Esophagus squamous epithelium (tissue), 5 donors: ENCODE measurements at places on chromosomes 16 and 17.

- no peak for DNase-seq
These were observed 40.3 kb downstream of the MEAK7 start for GRCh38 chr16:84464116-84464515.

GRCh38 chr17:31533546-31534155 lies 142.2 kb downstream of the RAB11FIP4 start:
- no peak for DNase-seq

- DNase-seq: no peak
These were observed 19.7 kb upstream of the SLC4A1 start for GRCh38 chr17:44287651-44288050.

DNA sequence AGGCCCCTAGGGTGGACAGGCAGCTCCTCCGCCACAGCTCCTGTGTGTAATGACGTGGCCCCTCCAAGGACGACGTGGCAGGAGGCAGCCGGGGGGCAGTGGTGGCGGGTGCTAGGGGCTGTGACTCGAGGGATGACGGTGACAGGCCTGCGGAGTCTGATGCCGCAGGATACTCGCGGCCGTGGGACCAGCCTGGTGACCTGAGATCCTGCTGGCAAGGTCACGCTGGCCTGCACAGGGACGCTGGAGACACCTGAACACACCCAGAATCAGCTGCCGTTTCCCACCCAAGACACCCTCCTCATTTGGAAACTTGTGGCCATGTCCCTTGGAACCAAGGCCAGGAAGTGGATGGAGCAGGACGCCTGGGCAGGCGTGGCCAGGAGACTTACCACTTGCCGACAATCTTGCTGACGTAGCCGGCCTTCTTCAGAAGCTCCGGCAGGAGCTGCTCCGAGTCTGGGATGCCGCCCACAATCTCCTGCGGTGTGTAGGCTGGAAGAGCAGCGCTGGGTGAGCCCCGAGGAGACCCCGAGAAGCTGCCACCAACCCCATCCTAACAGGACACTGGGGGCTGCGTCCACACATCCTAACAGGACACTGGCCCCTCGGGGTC lies 16.0 kb downstream of the GALNS start:
- no peak for DNase-seq

DNA sequence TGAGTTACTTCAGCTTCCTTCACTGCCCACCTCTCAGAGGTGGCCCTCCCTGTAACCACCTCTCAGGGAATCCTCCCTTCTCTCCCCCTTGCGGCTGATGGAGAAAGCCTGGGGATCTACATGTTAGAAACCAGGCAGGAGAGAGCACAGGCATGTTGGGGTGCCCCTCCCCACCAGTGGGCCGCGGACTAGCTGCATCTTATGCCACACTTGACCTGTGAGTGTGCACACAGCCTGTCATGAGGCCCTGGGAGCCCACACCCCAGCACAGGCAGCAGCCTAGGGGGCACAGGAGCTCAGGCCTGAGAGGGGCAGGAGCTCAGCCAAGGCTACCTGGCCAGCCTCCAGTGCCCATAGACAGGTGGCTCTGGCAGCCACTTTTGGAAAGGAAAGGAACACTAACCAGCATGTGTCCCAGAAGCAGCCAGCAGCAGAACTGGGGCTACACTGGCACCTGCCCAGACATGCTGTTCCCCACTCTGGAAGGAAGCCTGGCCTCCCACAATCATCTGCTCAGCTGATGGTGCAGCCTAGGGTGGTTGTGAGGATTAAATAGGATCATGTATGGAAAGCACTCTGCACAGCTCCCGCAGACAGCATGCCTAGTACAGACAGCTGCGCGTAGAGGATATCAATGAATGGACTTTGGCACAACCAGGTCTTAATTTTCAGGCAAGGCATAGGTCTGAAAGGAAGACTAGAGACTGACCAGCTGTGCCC lies 60.5 kb downstream of the TMEM132E start:
- DNase-seq: no peak

DNA sequence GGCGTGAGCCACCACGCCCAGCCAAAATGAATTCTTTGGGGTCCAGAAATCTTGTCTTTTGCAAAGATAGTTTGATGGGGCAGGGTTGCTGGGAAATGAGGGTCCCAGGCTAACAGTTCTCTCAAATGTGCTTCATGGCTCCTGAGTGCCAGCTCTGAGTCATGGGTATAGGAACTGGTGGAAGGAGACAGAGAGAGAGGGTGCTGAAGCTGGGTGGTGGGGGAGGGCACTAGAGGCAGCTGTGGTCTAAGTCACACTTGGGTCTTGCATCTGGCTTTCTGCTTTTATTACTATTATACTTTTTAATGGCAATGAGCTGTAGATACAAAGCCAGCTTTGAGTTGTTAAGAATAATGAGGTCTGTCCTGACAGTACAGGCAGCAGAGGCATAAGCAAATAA lies 54.6 kb downstream of the PRKCA start:
- DNase-seq: no peak

DNA sequence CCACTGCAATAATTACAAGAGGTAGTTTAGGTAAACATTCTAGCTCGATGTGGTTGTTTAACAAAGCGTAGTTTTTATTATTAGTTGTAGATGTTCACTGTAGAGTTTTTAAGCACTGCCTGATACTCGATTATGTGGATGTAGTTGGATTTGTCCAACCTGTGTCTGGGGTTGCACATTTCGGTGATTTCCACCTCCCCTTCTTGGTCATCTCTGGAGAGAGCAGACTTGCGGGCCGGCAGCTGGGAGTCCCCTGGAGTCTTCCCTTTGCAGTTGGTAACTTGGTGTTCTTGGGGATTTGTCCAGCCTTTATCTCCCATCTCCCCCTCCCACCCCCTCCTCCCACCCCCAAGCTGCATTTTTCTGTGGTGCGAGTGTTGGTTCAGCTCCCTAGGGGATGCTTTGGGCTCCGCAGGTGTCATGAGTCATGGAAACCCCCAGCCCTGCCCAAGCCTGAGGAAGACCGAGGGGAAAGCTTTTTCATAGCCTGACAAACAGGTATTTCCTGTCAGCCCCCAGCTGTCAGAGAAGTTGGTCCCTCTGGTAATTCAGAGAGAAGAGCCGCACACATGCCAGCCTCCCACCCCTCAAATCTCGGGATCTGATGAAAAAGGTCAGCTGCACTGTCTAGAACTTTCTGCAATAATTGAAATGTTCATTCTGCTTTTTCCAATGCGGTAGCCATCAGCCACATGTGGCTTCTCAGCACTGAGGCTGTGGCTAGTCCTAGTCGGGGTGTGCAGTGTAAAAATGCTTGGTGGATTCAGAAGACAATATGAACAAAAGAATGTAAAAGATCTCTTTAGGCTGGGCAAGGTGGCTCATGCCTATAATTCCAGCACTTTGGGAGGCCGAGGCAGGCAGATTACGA lies 50.3 kb downstream of the KSR1 start:
- DNase-seq: no peak

GRCh38 chr16:81499576-81500380 lies 55.2 kb downstream of the CMIP start:
- DNase-seq: no peak

DNA sequence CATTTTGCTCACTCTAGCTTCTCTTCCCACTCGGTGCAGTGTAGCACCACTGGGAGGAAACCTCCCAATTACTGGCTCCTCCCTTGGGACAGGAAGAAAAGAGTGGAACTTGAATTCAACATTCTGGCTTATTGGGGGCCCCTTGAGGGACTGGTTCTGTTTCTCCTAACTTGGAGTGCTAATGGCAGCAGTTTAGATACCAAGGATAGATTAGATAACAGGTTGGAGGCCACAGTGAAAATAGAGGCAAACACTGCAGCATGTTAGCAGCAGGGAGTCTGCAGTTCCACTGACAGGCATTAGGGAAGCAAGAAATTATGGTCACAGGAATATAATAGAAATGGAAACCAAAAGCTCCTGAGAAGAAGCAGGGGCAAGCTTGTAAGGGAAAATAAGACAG lies 322.0 kb downstream of the ABCC12 start:
- no peak for DNase-seq

DNA sequence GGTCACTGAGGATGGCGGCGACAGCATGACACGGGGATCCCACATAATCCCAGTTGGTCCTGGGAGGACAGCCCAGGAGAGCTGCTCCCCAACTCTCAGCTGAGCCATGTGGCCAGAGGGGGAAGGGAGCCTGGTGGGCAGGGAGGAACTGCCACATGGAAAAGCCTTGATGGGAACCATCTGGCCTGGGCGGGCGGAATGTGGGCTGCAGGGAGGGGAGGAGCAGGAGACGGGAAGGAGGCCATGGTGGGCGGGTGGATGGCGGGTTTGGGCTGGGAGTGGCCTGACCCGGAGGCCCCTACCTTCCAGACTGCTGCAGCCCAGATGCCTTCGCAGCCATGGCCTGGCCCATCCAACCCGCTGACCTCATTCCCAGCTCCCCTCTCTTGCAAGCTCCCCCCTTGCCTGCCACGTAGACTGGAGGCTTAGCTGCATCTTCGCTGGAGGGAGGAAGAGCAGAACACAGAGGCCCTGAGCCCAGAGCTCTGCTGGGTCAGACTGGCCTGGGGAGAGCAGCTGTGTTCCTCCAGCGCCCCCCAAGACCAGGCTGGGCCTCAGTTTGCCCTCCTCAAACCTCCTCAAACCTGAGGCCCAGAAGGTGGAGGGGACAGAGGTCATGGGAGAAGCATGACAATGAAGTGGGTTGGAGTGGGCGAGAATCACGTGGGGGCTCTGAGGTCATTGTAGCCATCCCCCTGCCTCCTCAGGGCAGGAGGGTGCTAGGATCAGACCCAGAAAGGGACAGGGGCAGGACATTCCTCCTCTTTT lies 8.2 kb upstream of the COL1A1 start:
- no peak for DNase-seq

GRCh38 chr17:41535764-41536481 lies 7.8 kb upstream of the KRT19 start:
- DNase-seq: no peak

GRCh38 chr17:56594320-56595107 lies 1.0 kb downstream of the NOG start:
- no peak for DNase-seq

- DNase-seq: no peak
These were observed 9.0 kb upstream of the C16orf95 start for GRCh38 chr16:87326151-87326571.

DNA sequence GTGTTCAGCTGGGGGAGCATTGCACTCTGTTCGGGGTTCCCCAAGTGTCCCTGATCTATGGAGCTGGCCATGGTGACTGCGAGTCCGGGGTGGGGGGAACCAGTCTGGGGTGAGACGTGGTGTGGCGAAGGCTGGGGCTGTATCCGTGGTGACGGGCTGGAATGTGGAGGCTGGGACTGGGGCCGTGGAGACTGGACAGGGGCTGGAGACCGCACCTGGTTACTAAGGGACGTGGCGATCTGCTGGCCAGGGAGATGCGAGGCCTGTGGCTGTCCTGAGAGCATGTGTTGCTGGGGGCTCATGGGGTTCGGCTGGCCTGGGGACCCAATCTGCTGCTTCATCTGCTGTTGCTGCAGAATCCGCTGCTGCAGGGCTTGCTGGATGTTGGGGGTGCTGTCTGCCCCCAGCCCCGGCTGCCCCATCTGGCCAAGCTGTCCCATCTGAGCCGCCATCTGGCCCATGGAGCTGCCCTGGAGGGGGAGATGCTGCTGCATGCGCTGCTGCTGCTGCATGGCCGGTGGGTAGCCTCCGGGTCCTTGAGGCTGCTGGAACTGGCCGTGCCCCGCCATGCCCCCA lies 10.6 kb upstream of the TRAP1 start:
- DNase-seq: no peak

DNA sequence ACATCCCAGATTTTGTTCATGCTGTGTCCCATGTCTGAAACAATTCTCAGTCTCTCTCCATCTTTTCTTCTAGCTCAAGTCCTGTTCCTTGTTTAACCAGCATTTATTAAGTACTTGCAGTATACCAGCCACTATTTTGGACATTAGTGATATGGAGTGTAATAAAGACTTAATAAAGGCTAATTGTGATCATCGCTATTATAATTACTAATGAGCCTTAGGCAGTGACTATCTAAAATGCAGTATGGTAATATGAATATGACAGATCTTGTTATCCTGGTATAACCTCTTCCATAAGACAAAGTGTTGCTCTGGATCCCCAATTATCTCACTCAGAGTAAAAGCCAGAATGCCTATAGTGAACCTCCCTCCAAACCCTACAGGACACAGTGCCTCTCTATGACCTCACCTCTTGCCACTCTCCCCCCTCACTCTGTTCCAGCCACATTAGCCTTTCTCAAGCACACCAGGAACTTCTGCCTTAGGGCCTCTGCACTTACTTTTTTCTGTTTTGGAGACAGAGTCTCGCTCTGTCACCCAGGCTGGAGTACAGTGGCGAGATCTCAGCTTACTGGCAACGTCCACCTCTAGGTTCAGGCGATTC lies 1.8 kb upstream of the FLOT2 start:
- no peak for DNase-seq

DNA sequence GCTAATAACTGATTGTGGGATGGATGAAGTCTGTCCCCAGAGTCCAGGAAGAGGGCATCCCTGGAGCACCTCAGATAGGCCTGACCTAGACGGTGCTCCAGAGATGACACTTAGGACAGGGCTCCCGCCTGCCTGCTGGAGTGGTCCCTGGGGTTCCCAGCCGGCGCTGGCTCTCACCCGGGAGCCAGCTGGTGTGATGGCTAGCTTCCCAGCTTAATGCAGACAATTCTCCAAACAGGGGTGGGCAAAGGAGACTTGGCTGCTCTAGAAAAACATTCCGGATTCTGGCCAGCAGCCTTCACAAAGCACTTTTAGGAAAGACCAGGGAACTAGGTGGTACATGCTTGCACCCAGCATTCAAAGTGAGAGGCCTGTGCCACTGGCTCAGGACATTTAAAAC lies 18.6 kb downstream of the ACE start:
- DNase-seq: no peak

- DNase-seq: no peak
These were observed 1.4 kb downstream of the BAIAP2 start for GRCh38 chr17:81036197-81036941.

DNA sequence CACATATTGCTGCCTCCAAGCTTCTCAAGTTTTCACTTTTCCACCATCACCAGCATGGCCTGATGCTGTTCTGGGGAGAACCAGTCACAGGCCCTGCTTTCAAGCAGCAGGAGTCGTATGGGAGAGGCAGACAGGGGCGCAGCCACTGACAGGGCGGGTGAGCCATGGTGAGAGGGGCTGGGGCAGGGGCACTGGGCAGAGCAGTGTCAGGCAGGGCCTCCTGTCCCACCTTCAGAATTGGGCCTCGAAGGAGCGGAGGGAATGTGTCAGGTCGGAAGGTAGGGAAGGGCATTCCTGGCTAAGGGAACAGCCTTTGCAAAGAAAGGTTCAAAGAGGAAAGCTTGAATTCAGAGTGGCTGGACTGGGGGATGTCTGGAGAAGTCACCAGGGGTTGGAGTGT lies 4.9 kb upstream of the MAP2K3 start:
- no peak for DNase-seq

DNA sequence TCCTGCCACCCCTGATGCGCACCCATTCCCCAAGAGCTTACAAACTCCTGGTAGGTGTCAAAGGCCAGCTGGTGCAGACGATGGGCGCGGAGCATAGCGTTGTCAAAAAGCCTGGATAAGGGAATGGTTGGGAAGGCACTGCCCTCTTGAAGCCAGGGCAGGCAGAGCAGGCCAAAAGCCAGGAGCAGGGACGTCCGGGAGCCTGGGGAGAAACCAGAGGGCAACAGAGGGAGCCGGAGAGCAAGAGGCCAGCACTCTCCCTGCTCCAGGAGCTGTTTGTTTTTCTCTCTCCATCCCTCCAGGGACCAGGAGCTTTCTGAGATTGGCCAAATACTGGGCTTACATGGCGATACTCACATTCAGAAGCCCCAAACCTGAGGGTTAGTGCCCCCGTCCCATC lies 334 bp downstream of the GH1 start:
- no peak for DNase-seq

GRCh38 chr17:1475321-1475854 lies 17.1 kb downstream of the MYO1C start:
- DNase-seq: no peak
